ENCODE measurements at places on chromosomes 4 and X.

DNA sequence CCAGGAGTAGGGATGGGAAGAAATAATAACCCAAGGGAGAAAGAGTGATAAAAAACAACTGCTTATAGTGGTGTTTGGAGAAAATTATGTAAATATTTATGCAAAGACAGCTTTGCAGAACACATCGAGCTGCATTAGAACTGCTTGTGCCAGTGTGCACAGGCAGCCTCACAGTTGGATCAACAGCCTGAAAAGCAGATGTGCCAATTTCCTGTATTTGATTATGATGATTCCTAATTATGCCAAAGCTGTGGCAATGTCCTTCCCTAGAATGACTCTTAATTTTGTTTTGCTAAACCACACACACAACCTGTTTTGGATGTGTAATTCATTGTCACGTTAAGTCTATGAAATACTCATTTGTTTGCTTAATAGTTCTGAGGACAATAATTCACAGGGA, 30.6 kb upstream of the ANTXR2 start:
- DNase-seq = no peak

DNA sequence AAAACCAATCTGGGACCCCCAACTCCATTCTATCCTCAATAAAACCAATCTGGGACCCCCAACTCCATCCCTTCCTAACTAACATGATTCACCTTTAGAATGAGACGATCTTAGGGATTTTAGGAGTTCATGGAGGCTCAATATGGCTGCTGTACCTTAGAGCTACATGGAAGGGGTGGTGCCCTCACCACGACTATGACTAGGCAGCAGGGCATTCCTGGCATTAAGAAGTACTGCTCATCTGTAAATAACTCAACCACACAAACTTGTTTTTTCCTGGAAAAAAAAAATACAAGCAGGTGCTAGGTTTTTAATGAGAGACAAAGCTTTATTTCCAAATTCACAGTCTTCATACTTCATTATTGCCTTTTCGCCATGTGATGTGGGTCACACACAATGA, 346.5 kb upstream of the FAT1 start:
- no peak for DNase-seq

DNA sequence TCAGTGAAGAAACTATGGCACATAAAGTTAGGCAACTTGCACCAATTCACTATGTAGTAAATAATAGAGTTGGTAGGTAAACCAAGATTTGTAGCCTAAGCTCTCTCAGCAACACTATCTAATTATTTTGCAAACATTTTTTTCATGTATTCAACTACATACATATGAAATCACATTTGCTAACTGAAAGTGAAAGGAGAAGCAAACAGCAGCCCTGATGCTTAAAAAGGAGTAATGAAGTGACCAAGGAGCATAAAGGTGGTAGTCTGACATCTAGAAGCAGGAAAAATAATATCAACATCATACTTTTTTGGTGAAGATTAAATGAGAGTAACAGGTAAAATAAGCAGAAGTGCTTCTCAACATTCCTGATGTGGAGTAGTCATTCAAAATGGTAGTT, 603.7 kb downstream of the GRXCR1 start:
- no peak for DNase-seq

DNA sequence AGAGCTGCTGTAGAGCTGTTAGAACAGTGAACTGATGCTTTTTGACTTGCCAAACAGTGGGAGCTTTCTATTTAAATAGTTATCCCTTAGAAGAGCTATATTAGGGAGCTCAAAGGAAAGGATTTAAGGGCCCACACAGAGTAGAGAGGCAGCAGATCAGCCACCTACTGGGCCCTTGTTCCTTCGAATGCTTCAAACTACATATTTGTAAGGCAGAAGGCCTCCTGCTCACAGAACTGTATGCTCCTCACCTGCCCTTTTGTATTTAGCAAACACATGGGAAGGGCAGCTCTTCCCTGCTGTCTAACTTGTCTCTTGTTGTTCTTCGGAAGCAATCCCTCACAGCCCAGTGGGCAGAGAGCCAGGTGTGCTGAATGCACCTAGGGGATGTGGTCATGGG, 38.0 kb downstream of the IL1RAPL1 start:
- DNase-seq = no peak

GRCh38 chrX:152930516-152930915, 32.6 kb downstream of the ZNF185 start:
- no peak for DNase-seq

DNA sequence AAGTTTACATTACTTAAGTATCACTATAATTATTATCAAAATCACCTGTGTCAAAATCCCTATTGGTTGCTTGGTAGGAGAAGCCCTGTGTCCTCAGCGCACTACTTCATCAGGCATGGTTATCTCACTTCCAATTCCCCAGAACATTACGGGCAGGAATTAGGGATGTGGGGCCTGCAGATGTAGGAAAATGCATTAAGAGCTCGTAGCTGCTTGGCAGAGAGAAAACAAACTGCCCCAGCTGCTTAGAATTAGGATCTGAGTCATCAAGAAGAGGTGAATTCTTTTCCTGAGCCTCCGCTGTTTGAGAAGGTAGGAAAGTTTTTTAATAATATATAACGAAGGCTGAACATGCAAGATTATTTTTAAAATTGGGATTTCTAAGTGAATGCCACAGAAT, 31.1 kb upstream of the CLNK start:
- DNase-seq = no peak

DNA sequence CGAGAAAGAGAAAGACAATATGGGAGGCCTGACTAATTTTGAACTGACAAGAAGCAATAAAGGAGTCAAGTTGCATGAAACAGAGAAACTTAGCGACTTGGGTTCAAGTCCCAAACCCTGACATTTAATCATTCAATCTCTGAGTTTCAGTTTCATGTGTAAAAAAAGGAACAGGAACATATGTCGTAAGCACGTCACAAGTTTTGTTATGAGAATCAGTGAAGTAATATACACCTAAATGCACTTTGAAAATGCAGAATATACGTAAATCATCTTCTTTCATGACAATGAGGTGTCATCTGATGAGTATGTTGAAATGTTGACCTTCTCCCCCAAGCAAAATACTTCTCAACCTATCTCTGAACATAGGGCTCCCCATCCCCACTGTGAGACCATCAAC, 10.4 kb downstream of the ACOT9 start:
- no peak for DNase-seq

DNA sequence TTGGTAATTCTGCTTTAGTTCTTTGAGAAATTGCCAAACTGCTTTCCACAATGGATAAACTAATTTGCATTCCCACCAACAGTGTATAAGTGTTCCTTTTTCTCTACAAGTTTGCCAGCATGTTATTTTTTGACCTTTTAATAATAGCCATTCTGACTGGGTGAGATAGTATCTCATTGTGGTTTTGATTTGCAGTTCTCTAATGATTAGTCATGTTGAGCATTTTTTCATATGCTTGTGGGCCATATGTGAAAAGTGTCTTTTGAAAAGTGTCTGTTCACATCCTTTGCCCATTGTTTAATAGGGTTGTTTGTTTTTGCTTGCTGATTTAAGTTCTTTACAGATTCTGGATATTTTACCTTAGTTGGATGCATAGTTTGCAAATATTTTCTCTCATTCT, 25.9 kb downstream of the ENPEP start:
- no peak for DNase-seq

- DNase-seq = no peak
Measured at GRCh38 chrX:132855780-132856341, 102.6 kb downstream of the HS6ST2 start.

DNA sequence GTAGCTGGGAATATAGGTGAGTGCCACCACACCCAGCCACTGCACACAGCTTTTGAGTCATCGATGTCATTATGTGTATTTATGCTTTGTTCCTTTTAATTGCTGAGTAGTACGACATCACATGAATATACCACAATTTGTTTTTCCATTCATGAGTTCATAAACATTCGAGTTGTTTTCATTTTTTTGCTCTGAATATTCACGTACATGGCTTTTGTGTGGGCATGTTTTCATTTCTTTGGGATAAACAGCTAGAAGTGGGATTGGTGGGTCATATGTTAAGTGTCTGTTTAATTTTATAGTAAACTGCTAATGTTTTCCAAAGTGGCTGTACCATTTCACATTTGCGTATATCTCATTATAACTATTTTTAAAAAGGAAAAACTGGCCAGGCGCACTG, 45.1 kb upstream of the KDR start:
- DNase-seq = no peak

- no peak for DNase-seq
Measured at GRCh38 chr4:87423317-87424098, 1.1 kb downstream of the NUDT9 start.

GRCh38 chrX:110992611-110993010, 103.4 kb upstream of the PAK3 start:
- DNase-seq = no peak

- DNase-seq = no peak
Measured at GRCh38 chrX:118718737-118719136, 8.7 kb upstream of the IL13RA1 start.

DNA sequence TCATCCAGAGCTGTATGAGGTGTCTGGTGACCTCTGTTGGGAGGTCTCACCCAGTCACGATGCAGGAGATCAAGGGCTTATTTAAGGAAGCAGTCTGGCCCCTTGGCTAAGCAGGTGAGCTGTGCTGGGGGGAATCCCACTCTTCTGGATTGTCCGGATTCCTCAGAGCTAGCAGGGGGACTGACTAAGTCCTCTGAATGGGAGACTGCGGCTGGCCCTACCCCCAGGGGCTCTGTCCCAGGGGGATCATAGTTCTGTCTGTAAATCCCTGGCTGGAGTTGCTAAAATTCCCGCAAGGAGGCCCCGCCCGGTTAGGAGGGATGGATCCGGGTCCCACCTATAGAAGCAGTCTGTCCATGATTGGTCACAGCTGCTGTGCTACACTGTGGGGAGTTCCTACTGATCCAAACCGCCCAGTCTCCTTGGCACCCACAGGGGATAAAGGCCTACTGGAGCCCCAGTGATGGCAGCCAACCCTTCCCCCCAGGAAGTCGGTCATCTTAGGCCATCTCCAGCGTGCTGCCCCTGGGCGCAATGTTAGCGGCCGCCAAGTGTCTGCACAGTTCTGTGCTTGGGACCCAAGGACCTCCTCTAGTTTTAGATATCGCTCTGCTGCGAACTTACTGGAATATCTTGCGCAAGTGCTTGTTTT, 118.2 kb upstream of the KLF8 start:
- DNase-seq = no peak

DNA sequence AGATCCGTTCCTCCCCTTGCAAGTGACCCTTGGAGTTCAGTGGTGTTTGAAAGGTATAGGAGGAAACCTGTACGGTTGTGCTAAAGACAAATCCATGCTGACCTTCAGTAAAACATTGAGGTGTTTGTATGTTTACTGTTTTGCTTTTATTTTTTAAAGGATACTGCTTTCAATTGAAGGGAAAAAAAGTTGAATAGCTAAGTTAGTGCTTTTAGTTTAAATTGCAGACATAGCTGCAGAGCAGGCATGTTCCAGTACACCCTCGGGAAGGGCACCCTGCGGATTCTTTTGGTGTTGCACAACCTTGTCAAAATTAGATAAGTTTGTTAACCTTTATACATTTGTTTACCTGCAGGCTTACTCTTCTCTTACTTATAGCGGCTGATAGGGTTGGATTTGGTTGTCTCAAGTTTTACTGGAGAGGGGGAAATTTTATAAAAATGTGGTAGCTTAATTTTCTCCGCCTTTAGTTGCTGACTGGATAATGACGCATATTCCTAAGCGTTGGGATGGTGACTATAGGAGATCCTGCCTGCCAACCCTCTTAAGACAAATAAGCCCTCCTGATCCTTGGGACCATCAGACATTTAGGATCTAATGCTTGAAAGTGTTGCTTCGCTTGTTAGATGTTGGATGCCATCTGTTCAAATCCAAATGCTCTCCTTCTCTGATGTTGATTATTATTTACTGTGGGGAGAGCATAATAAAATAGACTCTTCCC, 2.0 kb downstream of the RAPGEF2 start:
- no peak for DNase-seq

DNA sequence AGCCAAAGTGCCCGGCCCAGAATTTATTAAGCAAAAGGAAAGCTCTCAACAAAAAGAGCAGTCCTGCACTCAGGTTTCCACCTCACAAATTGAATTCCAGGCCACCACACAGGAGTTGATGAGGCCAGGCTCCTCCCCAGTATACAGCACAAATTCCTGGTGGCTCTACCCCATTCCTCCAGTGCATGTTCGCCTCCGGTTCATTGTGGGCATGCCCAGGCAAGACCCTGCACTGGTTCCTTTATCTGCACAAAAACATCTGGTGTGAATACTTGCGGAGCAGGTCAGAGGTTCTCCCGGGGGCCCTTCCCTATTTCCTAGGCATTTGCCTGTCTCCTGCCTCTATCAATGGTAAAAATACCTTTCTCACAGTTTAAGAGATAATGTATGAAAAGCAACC, 195.2 kb upstream of the ANXA10 start:
- DNase-seq = no peak

DNA sequence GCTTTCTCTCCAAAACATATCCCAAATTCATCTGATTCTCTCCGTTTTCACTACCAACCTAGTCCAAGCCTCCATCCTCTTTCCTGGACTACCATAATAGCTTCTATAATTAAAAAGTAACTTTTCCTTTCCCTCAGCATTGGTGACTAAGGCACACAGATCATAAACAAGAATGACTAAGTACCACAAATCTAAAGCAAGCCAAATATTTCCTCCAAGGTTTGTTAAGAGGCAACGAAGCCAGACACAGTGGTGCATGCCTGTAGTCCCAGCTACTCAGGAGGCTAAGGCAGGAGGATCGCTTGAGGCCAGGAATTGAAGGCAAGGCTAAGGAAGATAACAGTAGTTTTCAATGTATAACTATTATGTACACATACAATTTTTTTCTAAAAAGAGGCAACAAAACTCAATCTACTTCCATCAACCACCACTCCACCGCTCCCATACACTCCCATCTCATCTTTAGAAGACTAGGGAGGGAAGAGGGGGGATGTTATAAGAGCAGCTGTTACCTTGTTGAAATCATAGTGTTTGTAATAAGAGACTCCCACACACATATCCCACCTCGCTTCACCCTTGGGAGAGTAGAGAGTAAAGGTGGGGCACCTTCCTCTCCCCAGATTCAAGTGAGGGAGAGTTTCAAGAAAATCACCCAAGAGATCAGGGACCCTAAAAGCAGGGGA, 4.2 kb upstream of the JCHAIN start:
- peak; percentile 47 for DNase-seq

DNA sequence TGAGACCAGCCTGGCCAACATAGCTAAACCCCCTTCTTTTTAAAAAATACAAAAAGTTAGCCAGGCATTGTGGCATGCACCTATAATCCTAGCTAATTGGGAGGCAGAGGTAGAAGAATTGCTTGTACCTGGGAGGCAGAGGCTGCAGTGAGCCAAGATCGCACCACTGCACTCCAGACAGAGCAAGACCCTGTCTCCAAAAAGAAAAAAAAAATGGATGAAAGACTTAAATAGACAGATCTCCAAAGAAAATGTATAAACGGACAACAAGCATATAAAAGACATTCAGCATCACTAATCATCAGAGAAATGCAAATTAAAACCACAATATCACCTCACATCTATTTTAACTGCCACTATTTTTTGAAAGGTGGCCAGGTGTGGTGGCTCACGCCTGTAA, 6.6 kb upstream of the SAT1 start:
- no peak for DNase-seq

DNA sequence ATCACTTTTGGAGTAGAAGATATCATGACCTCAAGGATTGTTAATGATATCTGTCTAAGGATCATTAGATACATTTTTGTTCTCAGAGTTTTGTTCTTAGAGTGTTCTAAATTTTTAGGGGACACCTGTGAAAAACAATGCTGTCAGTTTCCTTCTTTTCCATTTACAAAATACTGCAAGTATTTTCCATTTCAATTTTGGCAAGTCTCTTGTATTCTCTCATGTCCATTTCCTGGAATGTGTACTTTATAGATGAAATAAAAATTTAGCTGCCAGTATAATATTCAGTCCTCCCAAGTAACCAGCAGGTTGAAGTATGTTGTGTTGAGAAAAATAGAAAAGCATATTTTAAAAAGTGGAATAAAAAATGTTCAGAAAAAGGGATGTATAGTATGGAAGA, 117.9 kb upstream of the HPGD start:
- no peak for DNase-seq
